ENCODE measurements at places on chromosomes 2 and 18.

DNA sequence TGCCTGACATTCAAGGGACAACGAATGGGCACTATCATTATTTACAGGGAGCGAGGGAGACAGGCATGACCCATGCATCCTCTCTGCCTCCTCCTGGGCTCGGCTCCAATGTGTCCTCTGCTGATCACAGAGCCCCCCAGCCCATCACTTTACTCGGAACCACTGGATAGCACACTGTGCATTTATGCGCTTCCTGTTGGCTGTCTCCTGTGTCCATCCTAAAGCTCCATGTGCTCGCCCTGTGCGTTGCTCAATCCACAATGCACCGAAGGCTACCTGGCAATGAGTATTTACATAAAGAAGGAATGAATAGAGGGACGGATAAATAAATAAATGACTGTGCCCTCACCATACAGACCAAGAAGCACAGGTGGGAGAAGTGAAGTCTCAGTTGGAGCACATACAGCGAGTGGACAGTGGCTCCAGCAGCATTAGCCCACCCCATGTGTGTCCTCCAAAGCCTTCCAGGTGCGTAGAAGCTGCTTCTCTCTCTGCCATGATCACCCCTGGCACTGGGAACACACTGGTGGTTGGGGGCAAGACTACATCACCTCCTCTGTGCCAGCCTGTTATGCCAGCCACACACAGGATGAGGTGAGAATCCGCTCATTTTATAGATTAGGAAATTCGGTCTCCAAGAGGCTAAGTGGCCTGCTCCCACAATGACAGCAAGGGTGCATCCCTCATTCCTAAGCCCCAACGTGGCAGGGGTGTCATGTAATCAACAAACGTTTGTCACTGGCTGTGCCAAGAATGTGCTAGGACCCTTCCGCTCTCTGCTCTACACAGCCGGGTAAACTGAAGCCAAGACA lies 2.3 kb upstream of the GDF7 start:
- no peak for DNase-seq

DNA sequence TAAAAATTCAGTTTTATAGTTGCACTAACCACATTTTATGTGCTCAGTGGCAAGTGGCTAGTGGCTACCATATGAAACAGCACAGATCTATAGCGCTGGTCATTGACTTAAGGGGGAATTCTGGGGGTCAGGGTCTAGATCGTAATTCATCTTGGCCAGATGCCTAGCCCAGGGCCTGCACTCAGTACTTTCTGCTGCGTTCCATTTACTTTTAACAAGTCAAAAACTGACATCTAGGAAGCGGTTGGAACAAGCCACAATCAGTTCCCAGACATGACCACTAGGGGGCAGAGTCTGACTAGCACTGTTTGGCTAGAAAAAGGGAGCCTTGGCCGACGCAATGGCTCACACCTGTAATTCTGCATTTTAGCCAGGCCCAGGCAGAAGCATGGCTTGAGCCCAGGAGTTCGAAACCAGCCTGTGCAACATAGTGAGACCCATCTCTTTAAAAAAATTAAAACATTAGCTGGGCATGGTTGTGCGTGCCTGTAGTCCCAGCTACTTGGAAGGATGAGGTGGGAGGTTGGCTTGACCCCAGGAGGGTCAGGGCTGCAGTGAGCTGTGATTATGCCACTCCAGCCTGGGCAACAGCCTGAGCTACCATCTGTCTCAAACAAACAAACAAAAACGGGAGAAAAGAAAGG lies 9.0 kb upstream of the TMBIM1 start:
- DNase-seq: peak; percentile 91

GRCh38 chr2:4139316-4139715 lies 435.9 kb downstream of the DCDC2C start:
- no peak for DNase-seq

GRCh38 chr18:24249716-24250115 lies 110.9 kb downstream of the CABYR start:
- DNase-seq: no peak

DNA sequence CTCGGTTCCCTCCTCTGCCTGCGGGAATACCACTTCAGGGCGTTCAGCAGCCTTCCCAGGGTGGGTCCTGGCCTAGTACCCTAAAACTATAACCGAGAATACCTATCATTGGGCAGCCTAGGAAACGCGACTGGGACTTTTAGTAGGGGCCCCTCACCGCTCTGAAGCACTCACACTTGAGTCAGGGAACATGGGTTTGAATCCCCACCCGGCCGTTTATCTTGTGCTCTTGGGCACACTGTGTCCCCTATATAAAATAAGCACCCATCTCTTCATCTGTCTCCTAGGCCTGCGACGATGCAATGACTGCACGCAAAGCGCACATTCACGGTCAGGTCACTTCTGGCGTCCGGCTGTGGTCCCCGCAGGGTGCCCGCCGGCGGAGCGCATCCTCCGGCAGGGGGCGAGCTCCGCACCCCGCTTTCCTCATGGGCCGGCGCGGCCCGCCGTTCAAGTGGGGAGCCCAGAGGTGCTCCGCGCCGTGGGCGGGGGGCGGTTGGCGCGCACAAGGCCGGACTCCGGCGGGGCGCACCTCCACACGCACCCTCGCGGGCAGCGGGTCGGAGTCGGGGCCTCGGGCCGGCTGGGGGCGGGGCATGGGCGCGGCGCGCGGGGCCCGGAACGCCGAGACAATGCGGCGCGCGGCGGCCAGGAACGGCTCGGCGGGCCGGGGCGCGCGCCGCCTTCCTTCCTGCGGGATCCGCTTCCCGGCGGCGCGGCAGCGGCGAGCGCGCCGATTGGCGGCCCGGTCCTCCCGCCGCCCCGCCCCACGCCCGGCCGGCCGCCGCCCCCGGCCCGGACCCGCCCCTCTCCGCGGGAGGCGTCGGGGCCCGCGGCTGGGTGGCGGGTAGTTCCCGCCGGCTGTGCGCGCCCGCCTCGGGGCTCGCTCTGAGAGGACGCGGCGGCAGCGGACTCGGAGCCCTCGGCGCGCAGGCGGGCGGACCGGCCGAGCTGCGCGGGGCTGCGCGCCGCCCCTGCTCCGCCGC lies at the start of gene ASAP2:
ASAP2 (plus strand) TSS at position 850 of the 986 bp plus-strand sequence. CDS start 293 bp downstream, outside the sequence.
- peak; percentile 58 for DNase-seq

- DNase-seq: peak; percentile 56
Measured at GRCh38 chr2:219178377-219179175, 501 bp downstream of the RETREG2 start.

- DNase-seq: no peak
Measured at GRCh38 chr2:241532733-241533601, 24.6 kb upstream of the STK25 start.

- peak; percentile 24 for DNase-seq
Measured at GRCh38 chr2:28544405-28544921, 48.6 kb downstream of the PLB1 start.

DNA sequence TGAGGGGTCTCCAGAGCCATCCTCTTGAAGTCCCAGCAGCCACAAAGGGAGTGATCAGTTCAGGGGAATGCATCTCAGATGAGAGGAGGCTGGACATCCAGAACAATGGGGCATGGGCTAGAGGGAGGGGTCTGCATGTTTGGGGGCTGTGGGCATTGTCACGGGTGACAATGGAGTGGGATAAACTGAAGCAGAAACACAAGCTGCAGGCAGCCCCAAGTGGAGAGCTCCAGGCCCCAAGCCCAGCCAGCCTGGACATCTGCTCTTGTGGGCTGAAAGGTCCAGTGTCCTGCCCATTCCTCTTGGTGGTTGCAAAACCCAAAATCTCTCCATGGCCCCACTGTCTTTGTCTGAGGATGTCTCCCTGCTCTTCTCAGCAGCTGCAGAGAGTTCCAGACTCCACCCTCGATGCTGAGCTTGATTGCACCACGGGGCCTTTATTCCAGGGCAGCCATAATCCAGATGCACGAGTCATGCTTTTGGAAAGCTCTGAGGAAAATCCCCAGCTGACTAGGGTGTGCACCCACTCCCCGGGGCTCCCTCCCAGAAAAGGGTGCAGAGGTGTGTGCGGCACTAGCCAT lies 149.4 kb downstream of the TNS1 start:
- DNase-seq: no peak

DNA sequence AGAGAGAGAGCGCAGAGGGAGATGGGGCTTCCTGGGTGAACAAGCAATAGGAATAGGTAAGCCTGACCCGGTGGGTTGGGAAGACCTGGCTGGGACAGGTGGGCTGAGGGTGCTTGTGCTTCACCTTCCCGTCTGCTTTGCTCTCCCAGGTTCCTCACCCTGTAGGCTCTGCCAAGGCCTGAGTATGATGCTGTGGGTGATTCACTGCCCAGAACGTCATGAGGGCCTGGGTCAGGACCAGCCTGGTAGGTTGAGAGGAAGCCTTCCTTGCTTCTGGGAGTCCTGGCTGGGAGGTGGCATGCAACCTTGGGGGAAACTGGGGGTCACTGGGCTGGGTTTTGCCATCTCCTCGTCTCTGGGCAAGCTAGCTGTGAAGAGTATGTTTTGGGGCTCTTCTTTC lies 220.2 kb upstream of the APCDD1 start:
- no peak for DNase-seq

GRCh38 chr2:127448526-127448925 lies 30.3 kb downstream of the PROC start:
- no peak for DNase-seq

DNA sequence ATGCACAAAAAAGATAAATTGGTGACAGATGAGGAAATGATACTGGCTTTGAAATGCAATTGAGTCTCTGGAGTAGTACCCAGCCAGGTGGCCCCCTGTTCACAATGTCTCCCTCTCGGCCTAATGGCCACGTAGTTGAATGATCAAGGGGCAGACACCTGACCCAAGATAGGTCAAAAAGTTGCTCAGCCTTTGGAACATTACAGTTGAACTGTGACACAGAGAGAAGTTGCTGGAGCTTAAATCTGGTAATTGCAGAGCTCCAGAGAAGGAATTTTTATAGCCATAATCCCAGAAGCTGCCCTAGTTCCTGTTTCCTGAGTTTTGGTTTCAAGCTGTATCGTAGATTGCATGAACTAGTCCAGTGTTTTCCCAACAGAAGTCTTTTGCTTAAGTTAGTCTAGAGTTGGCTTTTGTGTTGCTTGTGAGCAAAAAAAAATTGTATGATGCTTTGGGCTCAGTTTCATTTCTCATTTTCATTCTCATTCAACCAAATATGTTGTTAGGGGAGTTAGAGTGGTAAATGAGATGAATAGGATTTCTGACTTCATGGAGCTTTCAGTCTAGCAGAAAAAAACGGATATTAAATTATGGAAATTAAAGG lies 117.9 kb downstream of the CSRNP3 start:
- no peak for DNase-seq

DNA sequence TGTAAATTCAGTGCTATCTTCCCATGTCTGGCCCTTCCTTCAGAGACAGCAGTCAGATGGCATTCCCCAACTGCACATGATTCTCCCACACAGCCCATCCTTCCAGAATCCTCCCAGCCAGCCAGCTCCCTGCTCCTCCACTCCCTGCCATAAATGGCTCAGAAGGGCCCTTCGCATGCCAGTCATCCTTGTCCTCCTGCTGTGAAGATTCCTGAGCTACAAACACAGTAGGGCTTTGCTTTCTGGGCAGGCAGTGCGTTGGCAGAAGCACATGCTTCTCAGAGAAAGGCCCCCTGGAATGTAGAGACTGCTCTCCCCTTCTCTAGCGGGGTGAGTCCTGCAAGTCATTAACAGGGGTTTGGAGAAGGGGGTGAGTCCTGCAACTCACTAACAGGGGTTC lies 71.9 kb downstream of the TEX51 start:
- DNase-seq: no peak

DNA sequence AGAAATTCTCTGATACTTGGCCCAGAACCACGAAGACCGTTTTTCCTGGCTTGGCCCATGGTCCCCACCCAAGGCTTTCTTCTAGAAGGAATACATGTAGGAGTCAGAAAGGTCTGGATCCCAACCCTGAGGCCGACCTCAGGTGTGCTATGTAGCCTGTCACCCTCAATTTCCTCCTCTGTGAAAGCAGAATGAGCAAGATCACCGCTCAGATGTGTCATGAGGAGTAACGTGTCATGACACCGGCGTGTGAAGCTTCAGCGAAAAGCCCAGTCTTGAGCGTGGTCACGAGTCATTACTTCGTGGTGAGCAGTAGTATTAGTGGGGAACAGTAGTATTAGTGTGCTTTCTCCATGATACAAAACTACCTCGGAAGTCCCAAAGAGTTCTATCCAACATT lies 103.4 kb downstream of the ALPK2 start:
- peak; percentile 68 for DNase-seq

GRCh38 chr2:169468841-169469240 lies 10.5 kb upstream of the BBS5 start:
- no peak for DNase-seq

- DNase-seq: peak; percentile 12
Measured at GRCh38 chr2:42928692-42929545, 136.5 kb upstream of the HAAO start.

GRCh38 chr2:232748038-232748437 lies 28.3 kb downstream of the KCNJ13 start:
- no peak for DNase-seq

GRCh38 chr2:76170856-76171255 lies 460.1 kb upstream of the GCFC2 start:
- DNase-seq: no peak

GRCh38 chr2:112480530-112481049 lies 1.4 kb upstream of the TTL start:
- DNase-seq: no peak

DNA sequence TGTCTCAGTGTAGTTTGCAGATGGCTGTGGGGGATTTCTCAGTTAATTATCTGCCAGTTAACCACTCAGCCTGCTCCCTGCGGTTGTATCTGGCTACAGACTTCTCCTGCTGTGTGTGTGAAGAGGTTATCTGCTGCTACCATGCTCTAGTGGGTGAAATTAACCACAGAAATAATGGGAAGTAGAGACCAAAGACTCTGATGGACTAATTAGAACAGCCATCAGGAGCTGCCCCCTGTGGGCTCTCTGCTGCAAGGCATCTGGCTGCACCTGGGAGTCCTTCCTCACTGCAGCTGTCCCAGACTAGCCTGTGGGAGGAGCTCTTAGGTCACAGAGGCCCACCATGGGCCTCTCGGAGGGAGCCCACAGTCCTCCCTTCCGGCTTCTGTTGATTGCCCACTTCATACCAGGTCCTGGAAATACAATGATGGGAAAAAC lies 66.6 kb downstream of the CTIF start:
- no peak for DNase-seq

GRCh38 chr2:187640926-187641510 lies 86.8 kb upstream of the TFPI start:
- no peak for DNase-seq

- no peak for DNase-seq
Measured at GRCh38 chr2:20391951-20392699, 41.5 kb upstream of the PUM2 start.

GRCh38 chr2:46296216-46296839 lies 879 bp upstream of the EPAS1 start:
- peak; percentile 20 for DNase-seq

DNA sequence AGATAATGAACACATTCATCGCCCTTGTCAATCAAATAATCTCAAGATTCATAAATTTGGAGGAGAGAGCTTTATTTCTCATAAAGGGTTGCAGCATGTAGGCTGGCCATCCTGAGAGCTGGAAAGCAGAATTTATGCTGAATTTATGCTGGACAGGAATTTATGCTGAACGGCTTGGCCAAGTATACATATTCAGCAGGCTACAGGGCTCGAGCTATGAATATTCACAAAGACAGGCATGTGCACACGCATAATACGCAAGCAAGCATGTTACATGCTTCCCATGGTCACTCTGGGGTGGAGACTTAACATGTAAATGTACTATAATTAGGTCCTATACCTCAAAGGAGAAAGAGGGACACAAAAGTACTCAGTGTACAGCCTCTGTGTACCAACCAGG lies 618.8 kb downstream of the METTL4 start:
- no peak for DNase-seq

Data from activated CD4-positive, alpha-beta T cell treated with anti-CD3 and anti-CD28 coated beads, Interleukin-10, Interleukin-2, amounts not matched to agents 100 ng/mL and 50 ng/mL, durations not matched to agents 16 hours and 8 hours (primary cell).